Activated CD8-positive, alpha-beta memory T cell treated with anti-CD3 and anti-CD28 coated beads, Interleukin-2, amount 50 U/mL, for 48 hours (primary cell): ENCODE measurements at places on chromosomes 3 and 15.

DNA sequence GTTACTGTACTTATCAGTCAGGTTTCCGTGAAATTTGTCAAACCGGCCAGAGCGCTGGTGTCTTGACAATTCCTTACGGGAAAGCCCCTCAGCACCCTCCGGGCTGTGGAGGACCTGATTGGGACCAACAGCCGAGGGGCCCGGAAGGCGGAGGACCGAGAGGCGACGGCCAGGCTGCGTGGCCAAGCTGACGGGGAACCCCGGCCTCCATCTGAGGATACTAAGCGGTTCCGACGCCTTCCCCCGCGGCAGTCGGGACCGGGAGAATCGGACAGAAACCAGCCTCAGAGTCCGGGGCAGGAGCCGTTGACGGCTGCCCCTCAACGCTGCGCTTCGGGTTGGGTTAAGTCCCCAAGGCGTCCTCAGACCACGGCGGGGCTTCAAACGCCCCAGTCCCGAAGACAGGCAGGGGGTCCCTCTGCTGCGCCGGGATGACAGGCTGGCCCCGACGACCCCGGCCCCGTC lies 499 bp downstream of the ALDH1A2 start:
- DNase-seq: peak; percentile 56

- no peak for DNase-seq
Measured at GRCh38 chr3:144426967-144427366, 455.3 kb downstream of the DIPK2A start.

GRCh38 chr15:98907927-98908471 lies 99.6 kb downstream of the PGPEP1L start:
- no peak for DNase-seq

DNA sequence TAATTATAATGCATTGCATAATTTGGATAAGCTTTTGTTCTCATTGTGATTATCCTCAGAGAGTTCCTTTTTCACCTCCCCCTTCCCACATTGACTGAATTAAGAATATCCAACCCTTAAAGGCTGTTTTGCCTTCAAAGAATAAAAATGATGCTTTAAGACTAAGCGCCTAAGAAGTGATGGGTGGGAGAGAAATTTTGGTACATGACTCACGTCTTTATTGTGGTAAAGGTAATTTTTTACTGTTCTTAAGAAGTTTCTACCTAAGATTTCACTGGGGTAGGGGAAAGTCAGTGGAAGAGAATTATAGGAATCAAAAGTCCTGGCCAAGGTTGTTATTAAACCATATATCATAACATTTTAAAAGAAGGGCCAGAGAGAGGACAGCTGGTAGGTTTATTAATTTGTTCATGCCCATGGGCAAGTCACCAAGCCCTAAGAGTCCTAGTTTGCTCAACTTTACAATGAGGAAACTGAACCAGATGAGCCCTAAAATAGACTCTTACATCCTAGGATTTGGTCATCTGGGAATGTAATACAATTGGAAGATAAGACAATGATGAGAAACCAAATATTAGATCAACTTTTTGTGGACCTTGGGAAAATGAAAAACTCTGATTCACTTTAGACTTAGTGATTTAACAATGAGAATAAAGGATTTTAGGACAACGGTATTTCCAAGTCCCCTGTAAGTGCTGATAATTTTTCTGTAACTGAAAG lies 101.1 kb upstream of the RASGRP1 start:
- DNase-seq: no peak

DNA sequence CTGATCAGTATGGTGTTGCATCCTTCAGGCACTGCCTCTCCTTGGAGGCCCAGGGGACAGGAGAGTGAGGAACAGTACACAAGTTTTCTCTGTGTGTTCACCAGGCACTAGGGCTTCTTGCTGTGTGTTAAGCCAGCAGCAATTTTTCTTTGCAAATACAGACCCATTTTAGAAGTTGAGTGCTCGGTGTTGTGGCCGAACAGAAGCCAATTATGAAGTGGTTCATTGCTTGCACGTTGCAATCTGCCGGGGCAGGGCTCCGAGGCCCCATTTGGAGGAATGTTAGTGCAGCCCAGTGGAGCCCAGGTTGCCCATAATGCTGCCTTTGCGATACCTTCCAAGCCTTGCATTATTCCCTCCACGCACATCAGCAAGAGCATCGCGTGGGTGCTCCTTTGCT lies 51.0 kb downstream of the EPHB1 start:
- no peak for DNase-seq

DNA sequence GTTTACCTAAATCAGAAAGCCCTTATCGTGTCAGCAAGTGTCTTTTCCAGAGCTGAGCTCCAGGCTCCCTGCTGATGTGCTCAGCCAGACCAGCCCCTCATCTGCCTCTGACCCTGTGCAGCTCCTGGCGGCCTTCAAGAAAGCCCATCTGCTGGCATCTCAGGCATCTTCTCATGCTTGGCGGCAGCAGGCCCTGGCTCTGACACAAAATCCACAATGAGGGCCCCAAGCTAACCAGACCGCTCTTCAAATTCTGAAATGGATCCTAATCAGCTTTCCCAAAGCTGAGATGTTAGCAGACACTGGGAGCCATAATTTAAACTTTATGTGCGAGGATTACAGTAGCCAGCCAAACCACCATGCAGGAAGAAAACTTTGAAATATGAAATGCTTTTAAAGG lies 50.8 kb upstream of the CTDSPL start:
- no peak for DNase-seq

DNA sequence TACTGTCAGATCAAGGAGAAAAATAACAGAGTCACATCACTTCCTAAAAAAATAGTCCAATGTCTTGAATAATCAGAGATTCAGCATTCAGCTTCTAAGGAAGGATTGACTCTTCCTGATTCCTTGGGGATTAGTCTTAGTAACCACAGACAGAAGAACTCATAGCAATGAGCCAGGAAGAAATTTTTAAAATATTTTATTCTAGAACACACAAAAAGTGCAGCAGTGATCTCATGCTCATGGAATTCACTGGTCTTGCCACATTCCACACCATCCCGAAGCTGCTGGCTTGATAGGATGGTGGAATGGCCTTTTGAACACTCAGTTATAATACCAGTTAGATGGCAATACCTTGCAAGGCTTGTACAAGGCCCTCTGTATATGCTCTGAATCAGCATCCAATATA lies 43.0 kb upstream of the ABI3BP start:
- no peak for DNase-seq

DNA sequence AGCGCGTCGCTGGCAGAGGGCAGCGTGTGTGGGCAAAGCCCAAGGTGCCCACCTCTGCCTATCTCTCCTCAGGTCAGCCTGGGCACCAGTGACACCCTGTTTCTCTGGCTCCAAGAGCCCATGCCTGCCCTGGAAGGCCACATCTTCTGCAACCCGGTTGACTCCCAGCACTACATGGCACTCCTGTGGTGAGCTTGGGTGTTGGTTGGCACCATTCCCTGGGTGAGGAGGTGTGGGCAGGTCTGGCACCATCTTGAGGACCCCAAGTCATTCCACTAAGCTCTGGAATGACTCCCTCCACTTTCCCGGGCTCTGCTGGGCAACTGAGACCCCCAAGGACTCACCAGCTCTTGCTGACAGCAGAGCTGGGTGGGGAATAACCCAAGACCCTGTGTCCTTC lies 28.5 kb downstream of the XYLB start:
- no peak for DNase-seq

GRCh38 chr15:42193383-42193782 lies 14.7 kb downstream of the VPS39 start:
- no peak for DNase-seq

GRCh38 chr3:111803123-111803593 lies 55.9 kb upstream of the PHLDB2 start:
- DNase-seq: no peak

DNA sequence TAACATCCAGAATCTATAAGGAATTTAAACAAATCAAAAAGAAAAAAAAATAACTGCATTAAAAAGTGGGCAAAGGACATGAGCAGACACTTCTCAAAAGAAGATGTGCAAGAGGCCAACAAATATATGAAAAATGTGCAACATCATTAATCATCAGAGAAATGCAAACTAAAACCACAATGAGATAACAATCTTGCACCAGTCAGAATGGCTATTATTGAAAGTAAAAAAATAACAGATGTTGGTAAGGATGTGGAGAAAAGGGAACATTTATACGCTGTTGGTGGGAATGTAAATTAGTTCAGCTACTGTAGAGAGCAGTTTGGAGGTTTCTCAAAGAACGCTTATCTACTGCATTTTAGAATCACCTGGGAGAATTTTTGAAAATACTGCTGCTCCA lies 186.1 kb downstream of the OTOL1 start:
- DNase-seq: no peak

GRCh38 chr3:190534386-190534785 lies 20.5 kb downstream of the IL1RAP start:
- no peak for DNase-seq

- no peak for DNase-seq
Measured at GRCh38 chr3:180093535-180093934, 56.8 kb upstream of the PEX5L start.

GRCh38 chr3:69876073-69876472 lies 123.5 kb upstream of the SAMMSON start:
- DNase-seq: no peak

GRCh38 chr3:32956750-32957570 lies 5.5 kb downstream of the CCR4 start:
- peak; percentile 53 for DNase-seq

DNA sequence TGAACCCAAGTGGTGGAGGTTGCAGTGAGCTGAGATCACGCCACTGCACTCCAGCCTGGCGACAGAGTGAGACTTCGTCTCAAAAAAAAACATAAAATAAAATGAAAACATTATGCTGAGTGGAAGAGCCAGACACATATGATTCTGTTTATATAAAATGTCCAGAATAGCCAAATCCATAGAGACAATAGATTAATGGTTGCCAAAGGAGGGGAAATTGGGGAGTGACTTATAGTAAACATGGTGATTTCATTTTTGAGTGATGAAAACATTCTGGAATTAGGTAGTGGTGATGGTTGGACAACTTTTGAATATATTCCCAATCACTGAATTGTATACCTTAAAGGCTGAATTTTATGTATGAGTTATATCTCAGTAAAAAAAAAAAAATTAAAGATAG lies 172.0 kb upstream of the BFSP2 start:
- no peak for DNase-seq

- DNase-seq: no peak
Measured at GRCh38 chr3:154976072-154976983, 103.8 kb upstream of the MME start.

- DNase-seq: no peak
Measured at GRCh38 chr15:31607656-31608055, 281.0 kb downstream of the KLF13 start.

DNA sequence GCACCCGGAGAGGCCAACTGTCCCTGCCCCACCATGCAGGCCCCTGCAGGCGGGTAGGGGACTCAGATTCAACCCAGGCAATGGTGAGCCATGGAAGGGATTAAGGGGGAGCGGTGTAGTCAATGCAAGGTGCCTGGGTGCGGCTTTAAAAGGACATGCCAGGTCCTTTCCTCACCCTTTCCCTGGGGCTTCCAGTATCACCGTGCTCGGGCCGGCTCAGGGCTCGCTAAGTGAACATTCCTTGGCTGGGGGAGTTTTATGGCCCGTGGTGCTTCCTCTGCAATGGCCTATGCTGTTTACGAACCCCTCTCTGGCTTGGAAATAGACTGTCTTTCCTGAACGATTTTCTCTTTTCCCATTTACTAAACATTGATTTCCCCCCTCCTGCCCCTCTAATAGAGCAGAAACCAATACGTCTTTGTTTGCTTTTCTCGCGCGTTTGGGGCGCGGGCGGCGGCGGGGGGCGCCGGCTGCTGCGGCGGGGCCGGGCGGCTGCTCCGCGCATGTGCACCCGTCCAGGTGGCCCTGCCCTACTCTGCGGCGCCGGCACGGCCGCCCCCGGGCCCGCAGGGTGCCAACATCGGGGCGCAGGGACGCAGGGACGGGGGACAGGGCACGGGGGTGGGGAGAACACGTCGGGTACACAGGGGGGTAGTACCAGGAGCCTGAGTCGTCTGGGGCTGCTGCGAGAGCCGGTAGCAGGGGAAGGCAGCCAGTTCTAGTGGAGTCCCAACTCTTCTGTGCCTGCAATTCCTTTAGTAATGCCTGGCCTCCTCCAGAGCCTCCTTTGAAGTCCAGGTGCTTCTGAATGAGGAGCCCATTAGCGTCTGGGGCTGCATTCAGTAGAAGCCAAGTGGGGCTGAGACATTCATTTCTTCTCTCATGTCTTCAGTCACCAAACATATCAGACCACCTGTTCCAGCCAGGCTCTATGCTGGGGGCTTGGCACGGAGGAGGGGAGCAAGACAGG lies 26.9 kb upstream of the CACNA2D2 start:
- DNase-seq: no peak

- DNase-seq: peak; percentile 47
Measured at GRCh38 chr15:99485153-99485961, 80.4 kb upstream of the MEF2A start.

DNA sequence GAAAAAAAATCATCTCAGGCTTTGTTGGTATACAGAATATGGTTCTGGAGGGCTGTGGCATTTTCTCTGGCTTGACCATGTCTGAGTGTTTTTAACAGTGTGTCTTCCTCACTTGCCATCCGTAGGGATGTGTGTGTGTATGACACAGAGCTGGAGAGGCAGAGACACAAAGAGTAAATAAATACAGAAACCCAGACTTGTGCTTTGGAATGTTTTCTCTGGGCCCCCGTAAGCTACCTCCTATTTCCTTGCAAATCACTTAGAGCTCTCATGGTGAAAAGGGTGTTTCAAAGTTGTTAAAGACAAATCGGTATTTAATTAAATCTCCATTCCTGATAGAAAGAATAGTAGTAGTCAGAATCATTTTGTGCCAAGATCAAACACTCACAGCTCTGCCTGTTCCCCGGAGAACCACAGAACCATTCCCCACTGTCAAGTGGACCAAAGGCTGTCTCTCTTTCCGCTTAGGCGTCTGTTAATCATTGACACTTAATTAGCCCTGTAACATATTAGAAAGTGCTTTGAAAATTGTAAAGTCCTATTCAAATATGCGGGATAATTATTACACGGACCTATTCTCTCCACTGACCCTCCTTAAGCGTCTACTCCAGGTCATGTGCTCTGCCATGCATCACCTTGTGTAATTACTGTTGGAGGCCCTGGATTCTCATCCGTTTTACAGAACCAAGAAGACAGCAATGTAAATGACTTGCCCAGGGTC lies 313.6 kb upstream of the TLE3 start:
- no peak for DNase-seq

DNA sequence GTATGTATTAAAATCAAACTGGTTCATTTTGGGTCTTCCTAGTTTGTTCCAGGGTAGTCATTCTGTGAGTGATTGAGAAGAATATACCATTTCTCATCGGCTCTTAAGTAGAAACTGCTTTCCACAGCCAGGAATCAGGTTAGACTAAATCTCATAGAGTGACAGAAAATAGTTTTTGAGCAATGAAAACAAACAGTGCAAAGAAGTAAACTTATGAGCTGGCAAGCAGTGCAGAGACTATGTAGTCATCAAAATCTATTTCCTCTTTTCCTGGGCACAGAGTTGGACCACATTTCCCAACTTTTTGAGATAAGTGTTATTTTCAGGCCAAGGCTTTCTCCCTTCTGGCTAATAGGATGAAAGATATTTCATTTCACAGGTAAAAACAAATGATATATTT lies 66.5 kb downstream of the UBE3A start:
- no peak for DNase-seq
